Hematopoietic multipotent progenitor cell (in vitro differentiated cells): ENCODE measurements at places on chromosomes 5 and 9. TPM values are rescaled to one million over a fixed set of nuclear protein-coding genes. Genes with fewer than 3 reads are reported as not detected.

Gene C5orf52
- total RNA-seq, result not detected

Gene ARHGEF39
- 1.3 TPM for total RNA-seq

Gene LHX6
- 0.81 TPM for total RNA-seq

Gene CDH10
- total RNA-seq, result under 0.01 TPM

Gene DNAI1
- not detected for total RNA-seq

Gene MAMDC4
- 1.1 TPM for total RNA-seq

Gene SEMA6A
- total RNA-seq, result 0.27 TPM

Gene BARX1
- not detected for total RNA-seq

Gene C9
- total RNA-seq, result not detected

Gene TSSK1B
- total RNA-seq, result not detected

Gene PCDHAC1
- under 0.01 TPM for total RNA-seq

Gene FAM78A
- 70.3 TPM for total RNA-seq

Gene ITK
- total RNA-seq, result 0.27 TPM

Gene SYNPO
- total RNA-seq, result under 0.01 TPM

Gene UAP1L1
- total RNA-seq, result 14.8 TPM

Gene KIAA1191
- 56.3 TPM for total RNA-seq

Gene AHRR
- total RNA-seq, result 0.54 TPM

Gene WDR36
- 24.5 TPM for total RNA-seq

Gene C8G
- 0.81 TPM for total RNA-seq

Gene CCDC192
- total RNA-seq, result not detected

Gene HTR1A
- not detected for total RNA-seq

Gene C5orf34
- 1.6 TPM for total RNA-seq

Gene TAF11L10
- total RNA-seq, result not detected

Gene LAMC3
- total RNA-seq, result under 0.01 TPM

Gene OLFM1
- 0.27 TPM for total RNA-seq

- no peak for DNase-seq
These were observed 5.8 kb upstream of the PPARGC1B start for GRCh38 chr5:149724130-149724840.

DNA sequence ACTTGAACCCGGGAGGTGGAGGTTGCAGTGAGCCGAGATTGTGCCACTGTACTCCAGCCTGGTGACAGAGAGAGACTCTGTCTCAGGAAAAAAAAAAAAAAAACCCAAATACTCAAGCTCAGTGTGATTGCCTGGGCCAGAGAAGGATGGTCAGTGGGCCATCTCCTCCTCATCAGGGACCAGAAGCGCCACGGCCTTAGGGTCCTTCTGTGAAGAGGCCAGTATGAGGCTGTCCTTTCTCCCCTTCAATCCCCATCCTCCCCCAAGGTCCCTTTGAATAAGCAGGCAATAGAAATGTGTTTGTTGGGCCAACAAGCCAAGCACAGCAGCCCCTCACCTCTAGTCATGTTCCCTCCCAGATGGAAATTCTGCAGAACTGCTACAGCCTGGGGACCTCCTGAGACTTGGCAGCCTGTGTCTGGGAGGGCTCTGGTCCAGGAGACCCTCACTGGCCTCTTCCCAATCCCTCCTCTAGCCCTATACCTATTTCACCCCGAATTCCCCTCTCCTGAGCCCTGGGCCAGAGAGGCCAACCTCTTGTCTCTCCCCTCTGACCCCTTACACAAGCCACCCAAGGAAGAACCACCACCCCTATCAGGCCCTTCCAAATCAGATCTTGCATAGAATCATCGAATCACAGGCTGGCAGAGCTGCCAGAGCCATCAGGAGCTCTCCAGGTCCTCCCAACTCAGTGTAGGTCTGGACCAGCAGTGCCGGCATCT lies 1.0 kb downstream of the CSF1R start:
- DNase-seq, result no peak

GRCh38 chr5:40437452-40437861 lies 242.3 kb upstream of the PTGER4 start:
- no peak for DNase-seq

GRCh38 chr9:12965303-12965702 lies 190.5 kb downstream of the LURAP1L start:
- no peak for DNase-seq

DNA sequence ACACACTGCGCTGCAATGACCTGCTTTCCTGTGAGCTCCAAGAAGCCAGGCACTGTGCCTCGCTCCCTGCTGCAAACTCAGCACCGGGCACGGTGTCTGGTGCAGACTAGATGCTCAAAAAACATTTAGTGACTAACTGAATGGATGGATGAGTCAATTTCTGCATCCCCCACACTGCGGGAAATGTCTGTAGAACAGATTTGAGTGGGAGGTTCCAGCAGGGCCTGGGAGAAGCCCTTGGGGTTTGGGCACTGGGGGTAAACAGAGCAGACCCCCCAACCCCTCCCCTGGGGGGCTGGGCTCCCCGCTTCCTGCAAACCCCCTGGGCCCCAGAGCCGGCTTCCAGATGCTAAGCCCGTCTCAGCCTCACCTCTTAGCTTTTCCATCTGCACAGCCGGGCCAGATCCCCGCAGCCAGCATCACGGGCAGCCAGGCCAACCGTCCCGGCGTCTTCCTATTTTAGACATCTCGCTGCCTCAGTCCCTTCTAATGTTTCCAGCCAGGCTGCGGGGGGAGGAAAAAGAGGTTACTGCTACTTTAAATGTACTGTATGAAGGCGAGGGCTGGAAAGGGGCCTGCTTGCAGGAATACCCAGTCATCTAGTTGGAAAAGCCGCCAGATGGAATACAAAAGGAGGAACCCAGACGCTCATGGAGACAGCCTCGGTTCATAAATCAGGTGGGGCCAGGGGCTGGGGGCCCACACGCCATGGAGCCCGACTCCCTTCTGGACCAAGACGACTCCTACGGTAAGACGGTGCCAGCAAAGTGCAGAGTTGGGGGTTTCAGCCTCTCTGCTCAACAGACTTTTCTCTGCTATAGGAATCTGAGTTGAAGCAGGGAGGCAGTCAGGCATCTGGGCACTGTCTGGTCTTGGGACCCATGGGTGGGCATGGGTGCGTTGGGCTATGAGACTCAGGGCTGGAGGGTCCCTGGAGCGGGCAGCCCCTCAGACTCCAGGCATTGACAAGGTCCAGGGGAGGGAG lies 67.1 kb upstream of the GGTA1 start:
- DNase-seq, result no peak

- no peak for DNase-seq
These were observed 2.9 kb upstream of the CCDC192 start for GRCh38 chr5:127700237-127700766.

GRCh38 chr9:88746029-88746742 lies 211.2 kb downstream of the NXNL2 start:
- no peak for DNase-seq

DNA sequence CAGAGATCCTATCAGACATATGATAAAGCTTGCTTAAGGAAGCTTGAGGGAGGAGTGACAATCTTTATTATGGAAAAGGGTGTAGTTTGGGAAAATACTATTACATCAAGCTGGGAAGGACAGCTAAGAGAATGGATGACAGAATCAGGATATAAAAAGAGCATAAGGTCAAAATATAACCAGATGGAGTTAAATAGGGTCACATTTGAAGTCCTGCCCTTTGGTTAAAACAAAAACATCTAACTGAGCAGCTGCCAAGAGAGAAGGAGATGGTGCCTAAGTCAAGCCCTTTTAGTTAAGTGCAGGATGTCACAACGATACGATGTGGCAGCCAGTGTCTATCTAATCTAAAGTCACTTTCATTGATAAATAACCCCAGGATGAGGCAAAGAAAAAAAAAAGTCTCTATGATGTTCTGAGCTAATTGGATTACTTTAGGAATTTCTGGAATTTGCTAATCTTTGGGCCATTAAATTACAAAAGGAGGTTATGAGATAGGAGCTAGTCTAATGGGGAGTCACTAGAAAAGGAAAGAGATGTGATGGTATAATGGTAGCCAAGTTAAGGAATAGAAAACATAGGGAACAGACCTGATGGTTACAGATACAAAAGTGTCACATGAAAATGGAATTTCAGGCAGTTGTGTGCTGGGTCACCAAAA lies 365.2 kb downstream of the PDE4D start:
- DNase-seq, result no peak

DNA sequence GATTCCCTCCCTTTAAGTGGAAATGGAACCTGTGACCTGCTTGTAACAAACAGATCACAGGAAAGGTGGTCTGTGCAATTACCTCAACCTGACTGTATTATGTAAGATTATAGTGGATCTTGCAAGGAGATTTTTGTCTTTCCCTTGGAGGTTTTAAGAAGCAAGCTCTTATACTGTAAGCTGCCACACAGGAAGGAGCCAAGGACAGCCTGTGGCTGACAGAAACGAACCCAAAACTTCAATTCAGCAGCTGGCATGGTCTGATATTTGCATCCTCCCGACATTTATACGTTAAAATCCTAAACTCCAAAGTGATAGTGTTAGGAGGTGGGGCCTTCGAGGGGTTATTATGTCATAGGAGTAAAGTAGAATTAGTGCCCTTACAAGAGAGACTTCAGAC lies 711.8 kb upstream of the CTNND2 start:
- no peak for DNase-seq

- no peak for DNase-seq
These were observed 2.5 kb downstream of the PDCD1LG2 start for GRCh38 chr9:5512658-5513452.

GRCh38 chr9:89413963-89414638 lies 83.8 kb downstream of the SEMA4D start:
- DNase-seq, result no peak

- DNase-seq, result no peak
These were observed 2112.1 kb downstream of the MAT2B start for GRCh38 chr5:165617491-165617890.

DNA sequence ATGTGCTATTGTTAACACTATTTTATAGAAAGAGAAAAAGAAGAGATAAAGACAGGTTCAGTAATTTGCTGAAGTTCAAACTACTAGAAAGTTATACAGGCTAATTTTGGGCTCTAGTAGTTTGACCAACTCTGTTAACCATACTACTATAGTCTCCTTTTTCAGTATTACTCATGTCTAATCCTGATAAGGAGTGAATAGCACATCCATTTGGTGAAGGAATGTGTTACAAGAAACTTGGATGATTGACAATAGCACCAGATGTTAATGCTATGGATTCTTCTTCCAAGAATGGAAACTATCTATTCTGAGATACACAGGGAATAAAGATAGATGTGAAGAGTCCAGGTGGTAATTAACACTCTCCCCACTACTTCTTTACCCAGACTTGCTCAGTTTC lies 677.3 kb downstream of the PRELID2 start:
- no peak for DNase-seq

- no peak for DNase-seq
These were observed 111.2 kb downstream of the EDIL3 start for GRCh38 chr5:84273517-84273883.

- DNase-seq, result no peak
These were observed 664.2 kb upstream of the ZNF608 start for GRCh38 chr5:125410537-125411070.

DNA sequence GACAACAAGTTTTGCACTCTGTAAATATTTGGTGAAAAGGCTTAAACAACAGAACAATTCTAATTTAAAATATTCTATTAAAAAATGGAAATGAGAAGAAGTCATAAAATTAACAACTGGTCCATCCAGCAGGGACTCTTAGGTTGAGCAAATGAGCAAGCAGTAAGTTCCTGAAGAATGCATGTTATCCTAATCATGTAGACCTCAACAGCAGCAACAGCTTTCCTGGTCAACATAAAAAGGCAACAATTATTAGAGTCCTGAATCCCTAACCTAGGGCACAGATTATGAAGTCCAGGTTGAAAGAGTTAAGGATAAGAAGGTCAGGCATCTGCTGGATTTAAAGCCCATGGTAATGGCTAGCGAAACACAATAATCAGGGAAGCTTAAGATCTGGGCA lies 120.9 kb downstream of the SSBP2 start:
- DNase-seq, result no peak

DNA sequence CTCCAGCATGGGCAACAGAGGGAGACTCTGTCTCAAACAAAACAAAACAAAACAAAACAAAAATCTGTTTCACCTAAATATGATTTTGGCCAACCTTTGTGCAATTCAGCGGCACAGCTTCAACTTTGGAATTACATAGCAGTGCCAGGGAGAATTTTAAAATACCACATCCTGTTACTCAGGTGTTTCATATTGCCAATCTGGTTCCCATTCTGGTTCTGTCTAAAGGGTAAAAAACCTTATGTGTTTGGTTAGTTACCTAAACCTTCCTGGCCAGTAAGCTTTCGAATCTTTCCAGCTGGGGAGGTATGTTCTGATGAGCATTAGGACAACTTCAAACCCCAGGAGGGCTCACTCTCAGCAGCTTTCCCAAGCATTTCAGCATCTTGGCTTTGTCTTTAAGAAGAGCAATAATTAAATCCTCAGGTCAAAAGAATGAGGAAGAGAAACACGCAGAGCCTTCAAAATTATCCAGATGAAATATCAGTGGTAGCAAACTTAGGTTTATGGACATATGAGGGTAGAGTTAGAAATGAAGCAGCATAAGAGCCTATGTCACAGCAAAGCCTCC lies 2.7 kb downstream of the DAB2 start:
- no peak for DNase-seq

GRCh38 chr5:75720882-75721281 lies 3.6 kb upstream of the POC5 start:
- no peak for DNase-seq

- DNase-seq, result no peak
These were observed 166.8 kb downstream of the CDH10 start for GRCh38 chr5:24477958-24478357.

DNA sequence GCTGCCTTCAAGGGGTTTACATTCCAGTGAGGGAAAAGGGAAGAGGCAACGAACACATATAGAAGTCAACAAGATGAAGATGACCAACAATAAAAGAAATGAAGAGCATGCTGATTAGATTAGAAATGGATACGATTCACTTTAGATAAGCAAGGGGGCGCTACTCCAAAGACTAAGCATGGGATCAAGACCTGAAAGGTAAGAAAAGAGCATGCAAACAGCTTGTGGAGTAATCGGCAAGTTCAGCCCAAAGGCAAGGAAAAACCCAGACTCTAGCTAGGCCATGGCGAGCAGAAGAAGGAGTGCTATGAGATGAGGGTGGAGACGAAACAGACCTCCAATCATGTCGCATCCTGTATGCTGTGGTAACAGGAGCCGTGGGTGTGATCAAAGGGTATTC lies 124.4 kb downstream of the FANCC start:
- DNase-seq, result no peak

- no peak for DNase-seq
These were observed 62.5 kb upstream of the SPOCK1 start for GRCh38 chr5:137561608-137562007.

GRCh38 chr9:6641961-6642360 lies 3.6 kb downstream of the GLDC start:
- no peak for DNase-seq
